ELF-1 (cell line): ENCODE measurements at places on chromosomes 12 and 14.

GRCh38 chr12:95473231-95473883, 595 bp upstream of the METAP2 start:
- no peak for DNase-seq

DNA sequence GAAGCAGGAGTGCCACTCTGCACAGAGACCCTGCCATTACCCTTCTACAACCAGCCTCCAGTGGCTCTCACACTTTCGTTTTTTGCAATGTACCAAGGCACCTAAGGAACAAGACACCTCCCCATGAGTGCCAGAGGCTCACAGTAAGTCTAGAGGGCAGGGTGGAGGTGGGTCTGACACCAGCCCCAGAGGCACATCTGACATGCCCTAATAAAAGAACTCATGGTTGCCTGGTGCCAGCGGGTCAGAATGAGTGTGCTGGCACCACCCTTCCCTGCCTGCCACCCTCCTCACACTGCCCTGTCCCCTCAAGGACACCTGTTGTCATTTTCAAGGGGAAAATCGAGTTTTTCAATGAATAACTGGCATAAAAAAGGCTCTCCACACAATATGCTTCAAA, 161.2 kb downstream of the FOXN3 start:
- DNase-seq: no peak

GRCh38 chr12:130565189-130565588, 150.9 kb downstream of the RIMBP2 start:
- DNase-seq: no peak

DNA sequence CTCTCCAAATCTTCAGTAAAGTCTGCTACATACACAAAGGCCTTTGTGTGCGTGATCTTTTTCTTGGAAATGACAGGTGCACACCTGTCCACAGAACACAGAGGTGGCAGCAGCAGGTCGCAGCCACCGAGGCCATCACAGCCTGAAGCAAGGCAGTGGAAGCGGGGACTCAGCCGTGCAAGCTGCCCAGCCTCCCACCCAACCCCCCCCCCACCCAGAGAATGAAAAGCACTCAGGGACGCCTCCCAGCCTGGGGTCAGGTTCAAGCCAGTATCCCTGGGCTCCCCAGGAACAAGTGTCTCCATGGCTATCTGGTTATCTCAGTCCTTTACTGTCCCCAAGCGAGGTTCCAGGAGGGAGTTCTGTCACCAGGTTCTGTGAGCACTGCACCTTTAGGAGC, 31.2 kb upstream of the TSPAN9 start:
- DNase-seq: no peak

DNA sequence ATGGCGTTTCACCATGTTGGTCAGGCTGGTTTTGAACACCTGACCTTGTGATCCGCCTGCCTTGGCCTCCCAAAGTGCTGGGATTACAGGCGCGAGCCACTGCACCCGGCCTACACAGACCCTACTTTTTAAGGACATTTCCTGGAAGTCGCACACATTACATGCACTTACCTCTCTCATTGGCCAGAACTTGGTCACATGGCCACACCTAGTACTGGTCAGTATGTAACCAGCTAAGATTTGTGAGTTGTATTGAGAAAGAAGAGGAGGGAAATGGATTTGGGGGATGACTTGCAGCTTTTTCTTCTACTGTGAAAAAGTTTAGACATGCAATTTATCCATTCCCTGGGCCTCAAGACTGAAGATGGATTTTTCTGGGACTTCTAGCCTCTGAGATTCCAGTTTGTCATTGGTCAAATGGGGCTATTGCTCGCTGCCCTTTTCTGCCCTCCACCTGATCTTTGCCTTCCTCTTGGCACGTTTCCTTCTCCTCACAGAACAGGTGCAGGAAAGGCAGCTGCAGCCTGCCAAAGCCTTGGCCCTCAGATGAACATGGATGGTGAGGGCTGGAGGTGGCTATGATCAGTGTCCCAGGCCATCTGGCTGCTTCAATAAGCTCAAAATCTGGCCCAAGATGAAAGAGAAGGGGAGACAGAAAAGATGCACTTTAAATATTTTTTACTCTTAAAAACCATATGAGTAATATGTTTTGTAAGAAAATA, 7.1 kb upstream of the ZDHHC22 start:
- no peak for DNase-seq

- DNase-seq: no peak
These were observed 96.2 kb downstream of the ITPR2 start for GRCh38 chr12:26736563-26737486.

- DNase-seq: no peak
These were observed 53.8 kb upstream of the KCNJ8 start for GRCh38 chr12:21828136-21828775.

DNA sequence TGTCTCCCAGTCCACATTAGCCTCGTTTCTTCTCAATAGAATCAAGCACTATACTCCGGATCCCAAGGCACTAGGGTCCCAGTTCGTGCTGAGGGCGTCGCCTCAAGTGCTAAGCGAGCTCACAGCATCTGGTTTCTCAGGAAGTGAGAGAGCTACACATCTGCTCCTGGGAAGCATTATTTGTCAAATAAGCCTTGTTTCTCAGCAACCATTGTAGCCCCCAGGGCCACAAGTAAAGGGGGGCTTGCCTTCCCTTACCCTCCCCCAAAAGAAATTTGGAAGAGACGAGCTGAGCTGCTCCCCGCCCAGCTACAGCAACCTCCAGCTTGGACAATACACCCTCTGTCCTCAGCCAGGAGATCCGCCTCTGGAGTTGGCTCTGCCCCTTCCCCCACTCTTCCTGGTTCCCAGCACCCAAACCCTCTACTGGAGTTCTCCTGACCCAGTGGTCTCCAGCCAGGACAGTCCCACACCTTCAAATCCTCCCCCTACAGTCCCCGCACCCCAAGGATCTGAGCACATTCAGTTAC, 5.7 kb upstream of the TNS2 start:
- no peak for DNase-seq

DNA sequence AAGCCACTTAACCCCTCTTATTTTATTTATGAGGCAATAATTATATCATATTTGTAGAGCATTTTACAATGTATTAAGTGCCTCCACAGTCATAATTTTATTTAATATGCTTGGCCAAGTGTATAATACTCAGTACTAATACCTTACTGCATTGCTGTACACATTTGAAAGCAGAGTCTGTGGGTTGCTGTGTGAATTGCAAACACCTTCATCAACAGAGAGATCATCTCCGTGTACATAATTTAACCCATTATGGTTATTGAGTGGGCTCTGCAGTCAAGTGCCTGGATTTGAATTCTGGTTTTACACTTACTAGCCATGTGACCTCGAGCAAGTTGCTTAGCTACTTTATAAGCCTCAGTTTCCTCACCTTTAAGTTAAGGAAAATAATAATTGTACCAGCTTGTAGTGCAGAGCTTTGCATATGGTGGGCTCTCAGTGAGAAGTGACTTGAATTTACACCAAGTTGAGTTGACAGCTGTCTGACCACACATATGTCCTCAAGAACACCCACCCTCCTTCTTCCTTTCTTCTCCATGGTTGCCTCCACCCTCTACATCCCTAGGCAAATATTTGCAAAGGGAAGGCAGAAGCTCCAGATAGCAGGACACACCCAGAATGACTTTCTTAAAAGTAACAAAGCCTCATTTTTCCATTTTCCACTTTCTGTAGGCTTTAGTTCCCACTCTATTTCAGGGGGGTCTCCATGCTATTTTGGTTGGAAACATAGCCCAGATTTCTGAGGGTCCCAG, 12.3 kb downstream of the CRACR2A start:
- DNase-seq: no peak

DNA sequence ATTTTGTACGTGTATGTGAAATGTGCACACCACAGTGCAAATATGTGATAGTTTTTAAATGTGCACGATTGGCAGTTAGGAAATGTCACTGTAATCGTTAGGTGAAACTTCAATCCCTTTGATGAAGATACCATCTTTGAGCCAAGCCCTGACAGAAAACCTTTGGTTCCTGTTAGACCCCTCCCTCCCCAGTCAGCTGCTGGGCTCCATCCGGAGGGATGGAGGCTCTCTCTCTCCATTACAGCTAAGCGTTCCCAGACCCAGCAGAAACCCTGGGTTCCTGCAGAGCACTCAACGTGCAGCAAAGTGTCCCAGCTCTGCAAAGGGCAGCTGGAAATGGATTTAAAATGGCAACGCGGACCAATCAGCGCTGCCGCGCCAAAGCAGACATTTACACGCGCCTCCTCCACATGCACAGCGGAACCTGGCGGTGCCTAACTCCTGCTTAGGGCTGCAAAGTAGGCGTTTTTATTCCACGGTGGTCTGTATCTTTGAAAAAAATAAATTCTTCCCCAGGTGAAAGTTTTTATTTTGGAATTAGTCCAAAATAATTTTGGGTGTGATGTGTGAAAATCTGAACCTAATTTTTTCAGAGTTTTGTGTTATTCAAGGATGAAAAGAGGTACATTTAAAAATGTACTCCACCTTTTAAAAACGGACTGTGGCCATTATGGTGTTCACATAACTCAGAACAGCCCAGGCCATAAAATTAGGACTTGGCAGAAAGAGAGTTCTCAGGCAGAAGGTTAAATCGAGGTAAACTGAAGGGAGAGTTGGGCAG, 1.4 kb upstream of the HMGA2 start:
- DNase-seq: peak; percentile 94

GRCh38 chr12:94979941-94980340, 23.6 kb downstream of the NDUFA12 start:
- no peak for DNase-seq

GRCh38 chr14:69190191-69190590, 1.1 kb upstream of the EXD2 start:
- no peak for DNase-seq

DNA sequence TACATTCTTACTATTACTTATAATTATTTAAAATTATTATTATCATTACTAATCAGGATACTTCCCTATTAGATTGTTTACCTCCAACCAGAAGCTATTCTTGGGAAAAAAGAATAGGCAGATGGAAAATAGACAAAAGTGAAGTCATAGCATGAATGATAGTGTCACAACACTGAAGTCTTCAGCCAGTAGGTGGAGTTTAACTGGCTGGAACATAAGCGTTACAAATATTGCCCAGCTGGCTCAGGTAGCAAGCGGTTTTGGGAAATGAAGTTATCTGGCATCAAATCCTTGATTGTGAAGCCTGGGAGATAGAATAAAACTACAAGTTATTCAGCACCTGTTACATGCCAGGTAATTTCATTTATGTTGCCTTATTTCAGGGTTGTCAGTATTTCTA, 762.9 kb downstream of the C12orf50 start:
- DNase-seq: no peak

GRCh38 chr14:64641760-64642159, 62.5 kb upstream of the PLEKHG3 start:
- no peak for DNase-seq

GRCh38 chr12:92234533-92234932, 88.9 kb upstream of the BTG1 start:
- DNase-seq: no peak

DNA sequence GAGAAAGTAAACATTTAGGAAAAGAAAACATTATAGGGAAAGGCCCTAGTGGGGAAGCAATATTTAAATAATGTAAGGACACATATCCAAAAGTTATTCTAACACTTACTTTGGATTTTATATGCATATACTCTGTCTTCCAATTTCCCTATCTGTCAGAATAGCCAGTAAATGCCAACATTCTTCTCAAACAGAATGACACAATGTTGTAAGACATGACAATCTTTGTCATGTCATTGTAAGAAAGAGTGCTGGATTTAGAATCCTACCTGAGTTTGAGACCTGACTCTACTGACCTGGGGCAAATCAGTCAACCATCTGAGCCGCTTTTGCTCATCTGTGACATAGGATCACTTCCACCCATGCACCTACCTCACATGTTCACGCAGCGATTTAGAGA, 198.3 kb downstream of the PHLDA1 start:
- no peak for DNase-seq

DNA sequence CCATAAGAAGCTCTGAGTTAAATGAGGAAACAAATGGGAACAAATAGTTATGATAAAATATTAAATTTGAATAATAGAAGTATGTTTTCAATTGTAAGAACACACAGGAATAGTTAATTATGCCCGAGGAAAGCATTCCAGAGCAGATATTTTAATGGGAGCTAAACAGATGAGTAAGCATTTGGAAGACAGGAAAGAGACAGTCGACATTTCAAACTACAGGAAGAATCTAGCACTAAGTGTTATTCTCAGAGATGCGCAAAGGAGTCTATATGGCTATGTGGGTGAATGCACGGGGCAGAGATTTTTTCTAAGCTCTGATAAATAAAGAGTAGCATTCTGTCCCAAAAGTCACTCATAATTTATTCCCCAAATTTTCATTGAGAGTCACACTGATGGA, 64.5 kb upstream of the SSTR1 start:
- no peak for DNase-seq

- DNase-seq: no peak
These were observed 23.1 kb downstream of the ABCB9 start for GRCh38 chr12:122943196-122943595.

DNA sequence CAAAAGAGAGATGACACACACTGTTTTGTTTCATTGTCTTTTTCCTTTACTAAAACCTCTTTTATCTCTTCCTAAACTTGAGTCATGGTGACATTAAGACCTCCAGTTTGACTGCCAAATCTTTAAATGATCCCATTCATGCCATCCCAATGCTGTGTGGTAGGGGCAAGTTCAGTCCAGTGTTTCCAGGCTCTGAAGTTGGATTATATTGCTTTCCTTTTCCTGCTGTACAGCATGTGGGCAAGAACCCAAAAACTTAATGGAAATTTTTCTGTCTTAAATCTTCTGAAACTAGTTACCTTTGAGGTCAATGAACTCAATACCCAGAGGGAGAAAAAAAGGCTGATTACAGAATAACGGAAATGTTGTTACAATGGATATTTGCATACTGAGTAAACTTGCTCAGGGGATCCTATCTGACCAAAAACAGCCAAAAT, 187.1 kb upstream of the FAR2 start:
- no peak for DNase-seq

- no peak for DNase-seq
These were observed 28.6 kb downstream of the DDX51 start for GRCh38 chr12:132115500-132115899.

- DNase-seq: no peak
These were observed 6.4 kb upstream of the GAS2L3 start for GRCh38 chr12:100566887-100567637.

DNA sequence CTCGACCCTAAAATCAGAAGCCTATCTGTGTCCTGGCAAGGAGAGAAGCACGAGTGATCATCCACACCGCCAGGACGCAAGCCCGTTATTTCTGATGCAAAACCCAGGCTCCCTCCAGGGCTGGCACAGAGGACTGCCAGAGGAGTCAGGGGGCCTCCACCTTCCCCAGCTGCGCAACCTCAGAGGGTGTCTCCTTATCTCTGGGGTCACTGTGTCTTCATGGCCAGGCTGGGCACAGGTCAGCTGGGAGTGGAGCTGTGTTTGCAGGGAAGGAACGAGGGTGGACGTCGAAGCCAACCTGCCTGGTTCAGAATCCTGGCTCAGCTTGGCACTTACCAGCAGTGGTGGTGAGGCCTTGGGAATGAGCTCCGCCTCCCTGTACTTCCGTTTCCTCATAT, 12.0 kb upstream of the SERPINA3 start:
- no peak for DNase-seq

DNA sequence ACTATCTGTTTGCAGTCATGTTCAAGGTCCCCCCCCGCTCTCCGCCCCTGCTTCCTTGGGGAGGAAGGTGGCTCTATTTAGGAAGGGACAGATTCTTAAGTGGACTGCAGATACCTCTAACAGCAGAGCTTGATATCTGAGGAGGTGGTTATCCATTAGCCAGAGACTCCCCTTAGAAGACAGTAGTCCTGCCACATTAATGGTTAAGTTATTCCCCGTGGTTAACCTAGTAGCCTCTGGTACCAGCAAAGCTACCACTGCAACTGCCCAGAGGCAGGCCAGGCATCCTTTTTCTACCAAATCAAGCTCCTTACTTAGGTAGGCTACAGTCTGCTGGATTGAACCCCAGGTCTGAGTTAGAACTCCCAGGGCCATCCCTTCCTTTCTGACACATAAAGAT, 162.1 kb upstream of the AVPR1A start:
- no peak for DNase-seq
